ENCODE measurements at places on chromosomes 7 and 10.

DNA sequence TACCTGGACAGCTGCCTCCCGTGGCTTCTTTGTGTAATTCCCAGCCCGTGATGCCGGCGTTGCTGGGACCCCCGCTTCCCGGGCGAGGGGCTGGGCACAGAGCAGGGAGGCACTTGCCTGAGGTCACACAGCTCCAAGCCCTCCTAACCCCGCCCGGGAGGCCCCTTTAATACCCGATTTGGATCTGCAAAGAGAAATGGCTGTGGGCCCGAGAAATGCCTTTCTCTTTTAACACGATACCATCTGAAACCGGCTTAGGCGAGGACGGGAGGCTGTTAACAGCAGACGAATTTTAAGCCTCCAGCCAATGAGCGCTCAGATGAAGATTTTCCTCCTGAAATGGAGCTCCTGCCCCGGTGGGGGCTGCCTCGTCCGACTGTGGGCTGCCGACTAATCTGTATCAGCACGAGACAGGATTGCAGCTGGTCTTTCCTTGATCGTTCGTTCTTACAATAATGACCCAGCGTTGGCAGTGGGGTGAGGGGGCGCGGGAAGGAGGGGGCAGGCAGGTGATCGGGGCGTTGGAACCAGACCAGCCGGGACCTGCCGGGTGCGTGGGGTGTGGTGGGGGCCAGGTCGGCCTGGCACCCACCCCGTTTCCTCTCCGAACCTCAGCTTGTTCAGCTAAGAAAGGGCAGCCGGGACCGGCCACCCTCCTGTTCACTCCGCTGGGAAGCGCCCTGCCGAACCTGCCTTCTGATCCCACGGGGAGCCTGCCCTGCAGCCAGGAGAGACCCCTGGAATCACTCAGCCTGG, 36.2 kb upstream of the FOXL3 start:
- DNase-seq, result no peak
- H3K36me3 ChIP-seq, result no peaks in the 10 kb centered on the region
- no peaks in the 10 kb centered on the region for H3K27me3 ChIP-seq

- no peak for DNase-seq
- H3K4me1 ChIP-seq, result no peaks in the 10 kb centered on the region
Observed at GRCh38 chr10:5259952-5260578, 63.4 kb downstream of the AKR1C4 start.

DNA sequence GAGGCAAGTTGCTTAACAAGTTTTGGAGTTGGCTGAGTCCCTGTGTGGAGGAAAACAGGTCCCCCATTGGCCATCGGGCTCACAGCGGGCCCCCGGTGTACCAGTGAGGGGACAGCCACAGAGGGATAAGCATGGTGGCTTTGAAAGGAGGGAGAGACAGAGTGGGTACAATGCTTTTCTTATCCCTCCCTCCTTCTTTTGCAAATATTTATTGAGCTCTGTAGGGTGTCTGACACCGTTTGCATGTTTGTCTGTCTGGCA, 2.8 kb downstream of the HTRA1 start:
- H3K4me1 ChIP-seq, result peaks cover 19% of the 10 kb centered on the region
- no peak overlapping the region for H3K27ac ChIP-seq
- no peak overlapping the region for H3K4me3 ChIP-seq
- peaks cover 8% of the 10 kb centered on the region for H3K27me3 ChIP-seq
- DNase-seq, result no peak

DNA sequence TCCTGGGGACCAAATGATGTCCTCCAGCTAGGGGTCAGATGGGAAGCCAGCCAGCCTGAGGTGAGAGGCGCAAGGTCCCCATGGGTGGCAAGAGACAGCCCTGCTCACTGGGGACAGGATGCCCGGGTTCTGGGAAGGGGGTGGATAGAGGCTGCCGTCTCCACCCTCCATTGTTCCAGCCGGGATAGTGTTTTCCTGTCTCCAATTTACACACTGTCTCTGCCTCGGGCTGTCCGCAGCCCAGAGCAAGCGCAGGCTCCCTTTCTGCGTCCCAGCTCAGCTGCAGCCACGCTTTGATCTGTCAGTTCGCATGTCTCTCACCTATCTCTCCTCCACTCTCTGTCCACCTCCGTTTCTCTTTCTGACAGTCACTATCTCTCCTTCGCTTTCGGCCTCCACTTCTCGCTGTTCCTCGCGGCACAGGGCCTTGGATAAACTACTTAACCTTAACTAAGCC, 2.1 kb downstream of the EPHB4 start:
- no peak overlapping the region for H3K4me3 ChIP-seq
- 0 out of 2 replicates have a peak, but pooled peaks cover 3% of the 10 kb centered on the region for H3K4me1 ChIP-seq
- no peak overlapping the region for H3K27ac ChIP-seq
- H3K27me3 ChIP-seq, result no peaks in the 10 kb centered on the region

DNA sequence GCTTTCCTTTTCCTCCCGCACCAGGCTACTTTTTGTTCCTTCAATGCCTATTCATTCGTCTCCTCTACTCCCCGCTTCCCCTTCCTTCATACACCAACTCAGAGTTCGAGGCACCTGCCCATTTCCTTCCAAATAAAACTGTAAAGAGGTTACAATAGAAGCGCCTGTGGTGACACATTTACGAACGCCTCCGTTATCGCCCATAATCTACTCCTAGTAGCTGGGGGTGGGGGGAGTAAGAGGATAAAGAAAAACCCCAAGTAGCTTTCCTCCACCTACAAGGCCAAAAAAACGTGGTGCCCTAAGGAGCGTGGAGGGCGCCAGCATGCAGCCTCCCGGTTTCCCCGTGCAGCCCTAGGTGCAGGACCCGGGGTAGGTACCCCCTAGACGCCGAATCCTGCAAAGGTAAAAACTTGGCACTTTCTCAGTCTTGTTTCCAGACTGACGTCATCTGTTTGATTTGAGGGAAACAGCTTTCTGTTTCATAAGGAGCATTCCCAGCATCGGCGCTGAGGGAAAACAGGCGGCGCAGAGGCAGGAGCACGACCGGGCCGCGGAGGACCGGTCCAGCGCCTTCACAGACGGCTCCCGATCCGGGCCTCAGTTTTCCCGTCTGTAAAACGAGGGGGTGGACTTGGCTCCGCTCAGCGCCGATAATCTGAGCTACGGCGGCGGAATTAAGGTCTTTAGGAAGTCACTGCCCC, 922 bp downstream of the PPA1 start:
- H3K4me1 ChIP-seq, result no peaks in the 10 kb centered on the region
- H3K36me3 ChIP-seq, result peaks cover 13% of the 10 kb centered on the region
- peak; percentile 39 for DNase-seq
- H3K27me3 ChIP-seq, result no peaks in the 10 kb centered on the region

- DNase-seq, result peak; percentile 35
- no peaks in the 10 kb centered on the region for H3K36me3 ChIP-seq
- H3K4me1 ChIP-seq, result no peaks in the 10 kb centered on the region
- no peaks in the 10 kb centered on the region for H3K27me3 ChIP-seq
- H3K4me3 ChIP-seq, result no peak overlapping the region
- no peak overlapping the region for H3K27ac ChIP-seq
Observed at GRCh38 chr7:142231716-142232115, 26.1 kb downstream of the PRSS58 start.

DNA sequence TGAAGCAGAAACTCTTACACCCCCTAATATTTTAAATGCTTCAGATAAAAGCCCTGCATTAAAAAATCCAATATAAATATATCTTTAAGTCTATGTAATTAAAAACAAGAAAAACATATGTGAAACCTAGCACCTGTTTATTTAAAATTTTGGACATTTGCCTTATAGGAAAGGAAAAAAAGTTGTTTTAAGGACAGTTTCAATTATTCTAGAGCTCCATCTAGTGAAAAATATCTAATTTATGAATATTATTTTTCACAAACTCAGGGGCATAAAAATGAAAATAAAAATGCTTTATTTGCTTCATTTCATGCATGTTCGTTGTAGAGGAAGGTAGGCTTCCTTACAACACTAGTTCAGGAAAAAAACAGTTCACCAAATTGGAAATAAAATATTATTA, 26.1 kb downstream of the ENKUR start:
- no peak overlapping the region for H3K4me3 ChIP-seq
- H3K36me3 ChIP-seq, result no peaks in the 10 kb centered on the region
- no peaks in the 10 kb centered on the region for H3K4me1 ChIP-seq
- H3K27ac ChIP-seq, result no peak overlapping the region
- peaks cover 10% of the 10 kb centered on the region for H3K27me3 ChIP-seq
- DNase-seq, result no peak

- H3K27ac ChIP-seq, result no peak overlapping the region
- peaks cover 5% of the 10 kb centered on the region for H3K4me1 ChIP-seq
- no peaks in the 10 kb centered on the region for H3K27me3 ChIP-seq
- H3K36me3 ChIP-seq, result no peaks in the 10 kb centered on the region
- no peak for DNase-seq
Observed at GRCh38 chr10:101826852-101827434, 8.7 kb upstream of the OGA start.

All from SJCRH30 (cell line).